ENCODE measurements at places on chromosomes 11 and 22.

- no peak for DNase-seq
These were observed 9.5 kb downstream of the PKNOX2 start for GRCh38 chr11:125174057-125174456.

GRCh38 chr11:68661014-68661413, 23.3 kb upstream of the GAL start:
- DNase-seq, result no peak

DNA sequence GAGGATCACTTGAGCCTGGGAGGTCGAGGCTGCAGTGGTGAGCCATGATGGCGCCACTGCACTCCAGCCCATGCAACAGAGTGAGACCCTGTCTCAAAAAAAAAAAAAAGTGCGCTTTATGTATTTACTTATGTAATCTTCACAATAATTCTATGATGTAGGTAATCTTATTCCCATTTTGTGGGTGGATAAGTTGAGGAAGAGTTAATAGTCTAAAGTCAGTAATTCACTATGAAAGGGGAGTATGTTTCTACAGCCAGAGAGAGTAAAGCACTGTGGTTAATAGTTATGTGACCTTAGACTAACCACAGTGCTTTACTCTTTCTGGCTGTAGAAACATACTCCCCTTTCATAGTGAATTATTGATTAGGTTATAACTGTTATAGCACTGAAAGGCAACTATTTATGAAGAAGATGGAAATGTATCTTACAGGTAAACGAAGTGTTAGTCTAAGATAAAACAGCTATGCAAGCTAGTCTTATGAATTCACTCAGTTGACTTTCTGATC, 11.9 kb downstream of the CTR9 start:
- no peak for DNase-seq

GRCh38 chr11:62539238-62539925, 7.2 kb downstream of the AHNAK start:
- DNase-seq, result no peak

DNA sequence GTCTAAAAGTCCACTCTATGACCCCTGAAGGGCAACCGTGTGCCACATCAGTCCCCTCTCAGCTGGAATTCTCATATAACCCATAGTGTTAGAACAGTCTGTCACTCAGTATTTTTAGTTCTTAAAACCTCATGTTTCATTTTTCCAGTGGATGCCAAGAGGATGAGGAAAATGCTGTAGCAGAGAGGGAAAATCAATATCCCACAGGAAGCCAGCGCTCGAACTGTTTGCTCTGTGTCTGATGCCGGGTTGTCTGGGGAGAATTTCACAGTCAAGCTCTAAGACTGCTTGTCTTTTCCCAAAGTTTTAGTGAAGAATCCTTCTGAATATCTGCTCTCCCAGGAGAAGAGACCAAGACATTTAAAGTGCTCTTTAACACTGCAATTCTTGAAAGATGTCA, 360.9 kb downstream of the OPCML start:
- no peak for DNase-seq

DNA sequence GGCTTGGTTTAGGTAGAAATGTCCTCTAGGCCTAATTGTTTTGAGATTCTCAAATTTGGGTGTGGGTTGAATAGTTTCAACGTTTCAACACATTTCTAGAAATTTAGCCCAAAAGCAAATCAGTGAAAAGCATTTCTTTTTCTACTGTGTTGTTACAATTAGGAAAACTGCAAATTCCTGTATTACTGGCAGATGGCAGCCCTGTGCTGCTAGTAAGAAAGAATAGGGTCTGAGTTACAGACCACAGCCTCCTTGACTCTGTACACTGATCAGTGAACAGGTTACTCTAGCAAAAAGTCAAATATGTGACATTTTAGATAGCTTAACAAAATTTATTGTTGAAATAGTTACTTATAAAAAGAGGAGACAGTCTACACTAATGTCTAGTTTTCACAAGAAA, 703.0 kb downstream of the JRKL start:
- no peak for DNase-seq

DNA sequence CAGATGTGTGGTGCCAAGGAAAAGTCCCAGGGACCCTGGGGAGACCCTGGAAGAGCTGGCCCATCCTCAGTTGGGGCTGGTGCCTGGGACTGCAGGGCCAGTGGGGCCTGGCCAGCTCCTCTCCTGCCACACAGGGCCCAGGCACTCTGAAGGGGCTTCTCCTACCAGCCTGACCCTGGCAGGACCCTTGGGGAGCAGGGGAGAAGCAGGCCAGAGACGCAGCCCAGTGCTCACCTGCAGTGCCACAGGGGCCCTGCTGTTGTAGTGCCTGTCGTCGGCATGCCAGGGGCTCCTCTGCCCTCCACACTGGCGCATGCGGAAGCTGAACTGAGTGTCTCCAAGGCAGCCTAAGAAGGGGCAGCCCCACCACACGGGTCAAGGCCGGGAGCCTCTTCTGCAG, 9.1 kb downstream of the DENND6B start:
- DNase-seq, result no peak

GRCh38 chr11:88523386-88524071, 186.0 kb upstream of the CTSC start:
- DNase-seq, result no peak

DNA sequence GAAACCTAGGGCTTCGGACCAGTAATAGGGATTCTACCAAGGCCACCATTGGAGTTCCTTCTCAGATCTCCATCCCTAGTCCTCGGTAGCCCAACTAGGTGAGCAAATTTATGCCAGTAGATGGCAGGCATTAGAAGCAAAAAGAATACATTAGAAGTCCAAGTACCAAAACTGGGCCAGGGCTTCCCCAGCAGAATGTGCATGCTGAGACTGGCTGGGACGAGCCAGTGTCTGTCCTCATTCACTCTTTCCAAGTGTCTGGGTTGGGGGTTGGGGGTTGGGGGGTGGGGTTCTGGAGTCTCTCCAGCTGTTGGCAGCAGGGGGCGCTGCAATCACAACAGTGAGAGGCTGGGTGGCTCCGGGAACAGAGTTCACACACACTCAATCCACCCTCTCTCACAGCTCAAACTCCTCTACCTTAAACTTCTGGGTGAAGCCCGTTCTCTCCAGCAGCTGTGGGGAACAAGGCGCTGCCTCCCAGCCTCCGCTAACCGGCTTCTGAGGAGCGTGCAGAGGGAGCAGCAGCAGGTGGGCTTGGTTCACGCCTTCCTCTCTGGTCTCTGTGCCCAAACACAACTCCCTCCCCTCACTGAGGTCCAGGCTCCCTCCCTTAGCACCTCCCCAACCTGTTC, 57.5 kb downstream of the BTG4 start:
- peak; percentile 72 for DNase-seq

DNA sequence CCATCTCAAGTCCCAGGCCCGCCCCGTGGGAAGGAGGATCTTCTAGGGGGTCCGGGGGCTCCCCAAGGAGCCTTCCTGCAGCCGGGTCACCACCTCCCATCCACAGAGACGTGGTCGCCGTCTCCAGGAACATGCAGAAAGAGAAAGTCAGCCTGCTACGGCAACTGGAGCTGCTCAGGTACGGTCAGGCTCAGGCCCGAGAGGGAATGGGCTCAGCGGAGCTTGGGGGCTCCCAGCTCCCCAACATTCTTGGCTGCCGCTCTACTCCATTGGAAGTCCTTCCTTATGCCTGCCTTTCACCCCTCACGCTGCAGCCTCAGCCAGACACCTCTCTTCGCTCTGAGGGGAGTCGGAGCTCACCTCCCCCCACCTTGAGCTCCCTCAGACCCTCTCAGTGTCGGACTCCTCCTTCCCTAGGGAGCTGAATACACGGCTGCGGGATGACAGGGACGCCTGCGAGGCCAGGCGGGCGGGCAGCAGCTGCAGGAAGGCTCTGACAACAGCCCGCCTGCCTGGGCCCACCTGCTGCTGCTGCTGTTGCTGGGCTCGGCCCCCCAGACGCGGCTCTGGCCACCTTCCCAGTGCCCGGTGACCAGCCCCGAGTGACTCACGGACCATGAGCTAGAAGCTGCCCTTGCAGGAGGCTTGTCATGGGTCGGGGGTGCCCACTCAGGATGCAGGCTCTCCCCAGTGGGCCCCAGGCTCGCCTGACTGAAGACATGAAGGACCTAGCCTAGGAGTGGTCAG, 1.5 kb upstream of the CD151 start:
- no peak for DNase-seq

GRCh38 chr11:10970926-10971325, 113.1 kb upstream of the ZBED5 start:
- DNase-seq, result no peak

DNA sequence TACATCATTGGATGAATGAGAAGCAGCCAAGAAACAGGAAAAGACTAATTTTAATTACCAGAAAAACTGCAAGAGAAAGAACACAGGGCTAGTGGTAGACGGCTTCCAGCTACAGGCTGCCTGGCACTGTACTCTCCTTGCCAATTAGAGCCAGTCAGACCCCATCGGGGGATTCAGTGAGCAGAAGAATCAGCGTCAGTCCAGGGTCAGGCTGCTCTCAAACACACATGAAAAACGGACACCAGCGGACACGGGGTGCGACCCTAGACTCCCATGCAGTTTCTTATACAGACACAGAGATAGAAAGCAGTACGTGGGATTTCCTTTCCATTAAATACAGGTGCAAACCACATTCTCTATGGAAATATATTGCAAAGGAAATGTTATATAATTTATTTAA, 1.1 kb upstream of the CNTN5 start:
- DNase-seq, result no peak

DNA sequence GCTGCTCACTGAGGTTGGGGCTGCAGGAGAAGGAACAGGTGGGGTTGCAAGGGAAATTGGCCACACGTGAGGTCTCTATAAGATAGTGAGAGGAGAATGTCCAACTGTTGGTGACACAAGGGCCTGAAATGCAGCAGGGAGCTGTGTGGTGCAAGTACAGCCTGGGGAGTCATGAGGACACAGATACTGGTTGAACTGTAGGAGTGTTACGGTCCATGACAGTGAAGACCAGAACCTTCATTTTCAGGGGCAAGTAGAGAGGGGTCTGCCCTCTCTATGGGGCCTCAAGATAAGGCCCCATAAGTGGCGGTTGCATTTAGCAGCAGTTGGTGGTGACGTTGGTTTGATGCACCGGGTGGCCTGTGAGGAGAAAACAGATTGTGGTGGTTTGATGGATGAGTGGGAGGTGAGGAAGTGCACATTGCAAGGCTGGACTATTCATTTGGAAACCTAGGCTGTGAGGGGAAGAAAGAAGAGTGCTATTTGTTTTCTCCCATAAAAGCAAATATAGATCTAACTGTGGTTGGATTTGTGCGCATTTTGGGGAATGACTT, 39.4 kb downstream of the MICAL2 start:
- DNase-seq, result peak; percentile 48

DNA sequence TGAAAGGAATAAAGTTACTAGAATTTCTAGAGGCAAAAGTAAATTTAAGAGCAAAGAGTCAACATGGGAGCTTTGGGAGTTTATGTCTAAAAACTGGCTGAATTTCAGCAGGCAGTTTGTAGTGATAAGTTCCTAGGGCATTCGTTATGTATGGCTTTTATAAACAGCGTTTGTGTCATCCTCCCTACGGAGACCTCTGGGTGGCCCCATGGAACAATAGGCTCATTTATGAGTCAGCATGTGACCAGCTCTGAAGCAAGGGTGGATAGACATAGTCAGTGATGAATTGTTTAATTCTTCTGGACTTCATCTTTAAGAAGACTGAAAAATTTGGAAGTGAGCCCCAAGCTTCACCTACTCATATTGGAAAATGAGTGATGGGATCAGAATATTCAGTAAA, 37.1 kb downstream of the SVIP start:
- no peak for DNase-seq

DNA sequence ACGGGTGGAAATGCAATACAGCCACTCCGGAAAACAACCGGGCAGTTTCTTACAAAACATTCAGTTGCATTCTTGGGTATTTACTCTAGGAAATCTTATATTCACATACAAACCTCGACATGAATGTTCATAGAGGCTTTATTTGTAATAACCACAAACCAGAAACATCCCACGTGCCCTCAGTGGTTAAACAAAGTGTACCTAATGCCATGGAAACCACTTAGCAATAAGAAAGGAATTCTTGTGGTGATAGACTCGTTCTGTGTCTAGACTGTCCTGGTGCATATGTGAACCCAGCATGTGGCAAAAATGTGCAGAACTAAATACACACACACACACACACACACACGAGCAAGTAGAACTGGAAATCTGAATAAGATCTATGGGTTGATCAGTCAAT, 1073.3 kb downstream of the TBC1D22A start:
- DNase-seq, result no peak

DNA sequence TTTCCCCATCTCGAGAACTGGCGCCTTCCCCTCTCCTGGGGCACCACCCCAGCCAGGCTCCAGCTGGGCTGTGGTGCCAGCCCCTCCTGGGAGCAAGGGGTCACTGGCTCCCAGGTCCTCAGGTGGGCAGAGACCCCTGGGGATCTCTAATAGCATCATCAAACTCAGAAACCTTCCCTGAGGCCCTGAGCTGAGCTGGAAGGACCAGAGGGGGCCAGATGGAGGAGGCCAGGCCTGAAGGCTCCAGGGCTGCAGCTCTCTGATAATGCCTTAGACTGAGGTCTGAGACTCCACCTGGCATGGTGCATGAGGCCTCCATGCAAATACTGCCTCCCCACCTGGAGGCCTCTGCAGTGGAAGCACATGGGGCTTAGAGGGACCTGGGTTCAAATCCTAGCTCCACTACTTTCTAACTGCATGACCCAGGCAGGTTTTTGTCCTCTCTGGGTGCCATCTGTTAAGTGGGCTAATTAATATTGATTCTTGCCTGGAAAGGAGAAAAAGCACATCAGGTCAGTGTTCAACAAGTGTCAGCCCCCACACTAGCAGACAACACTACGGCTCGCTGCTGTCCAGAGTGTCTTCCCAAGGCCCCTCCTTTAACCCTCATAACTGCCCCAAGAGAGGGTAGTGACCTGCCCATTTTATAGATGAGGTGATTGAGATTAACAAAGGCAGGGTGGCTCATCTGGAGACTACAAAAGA, 1.5 kb downstream of the MAPK8IP1 start:
- no peak for DNase-seq

DNA sequence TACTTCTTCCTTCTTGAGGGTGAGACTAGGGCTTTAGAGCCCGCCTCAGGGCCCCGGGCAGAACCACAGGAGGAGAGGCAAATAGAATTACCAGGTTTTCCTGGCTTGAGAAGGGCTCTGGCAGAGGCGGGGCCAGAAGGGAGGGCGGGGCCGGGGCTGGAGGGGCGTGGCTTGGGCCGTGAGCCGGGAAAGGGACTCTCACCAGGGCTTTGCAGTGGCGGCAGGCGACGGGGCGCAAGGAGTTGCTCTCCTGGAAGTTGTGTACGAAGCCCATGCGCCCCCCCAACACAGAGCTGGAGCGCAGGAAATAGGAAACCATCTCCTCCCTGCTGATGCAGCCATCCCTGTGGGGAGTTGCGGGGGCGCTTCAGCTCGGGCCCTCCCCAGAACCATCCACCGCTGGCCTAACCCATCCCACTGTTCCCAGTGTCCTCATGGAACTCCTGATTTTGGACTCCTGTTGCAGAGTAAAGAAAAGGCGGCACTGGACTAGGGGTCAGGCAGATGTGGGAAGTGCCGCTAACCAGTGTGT, 6.9 kb upstream of the NRXN2 start:
- DNase-seq, result no peak

DNA sequence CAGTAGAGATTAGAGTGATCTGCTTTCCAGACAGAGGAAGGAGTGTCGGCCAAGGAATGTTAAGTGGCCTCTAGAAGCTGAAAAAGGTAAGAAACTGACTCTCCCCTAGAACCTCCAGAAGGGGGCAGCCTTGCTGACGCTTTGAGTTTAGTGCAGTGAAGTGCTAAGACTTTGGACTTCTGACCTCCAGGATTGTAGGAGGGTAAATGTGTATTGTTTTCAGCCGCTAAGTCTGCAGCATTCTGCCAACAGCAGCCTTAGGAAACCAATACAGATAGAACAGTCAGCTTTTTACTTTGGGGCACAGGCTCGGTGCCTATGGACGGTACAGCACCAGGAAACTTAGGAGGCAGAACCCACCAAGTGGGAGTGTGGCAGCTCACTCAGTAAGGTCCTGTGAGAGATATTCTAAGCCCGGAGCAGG, 3.6 kb upstream of the TBC1D22A start:
- DNase-seq, result peak; percentile 82

- no peak for DNase-seq
These were observed 2.5 kb downstream of the PCSK7 start for GRCh38 chr11:117229411-117229810.

Measured in cerebellar cortex (tissue), 1 donor.